Upper lobe of right lung (tissue), 1 donor: ENCODE measurements at places on chromosomes 16 and 17. TPM values are rescaled to one million over a fixed set of nuclear protein-coding genes. Genes with fewer than 3 reads are reported as not detected.
A peak's percentile ranks its signal among the peaks of the same experiment; 100 is the strongest.

NXN gene
- total RNA-seq: 57.3 TPM

CACNA1H gene
- total RNA-seq: 10.9 TPM

EVPL gene
- total RNA-seq: 46.8 TPM

ABCC11 gene
- total RNA-seq: not detected

TMEM88 gene
- 10.7 TPM for total RNA-seq

CCDC200 gene
- total RNA-seq: not detected

DNA sequence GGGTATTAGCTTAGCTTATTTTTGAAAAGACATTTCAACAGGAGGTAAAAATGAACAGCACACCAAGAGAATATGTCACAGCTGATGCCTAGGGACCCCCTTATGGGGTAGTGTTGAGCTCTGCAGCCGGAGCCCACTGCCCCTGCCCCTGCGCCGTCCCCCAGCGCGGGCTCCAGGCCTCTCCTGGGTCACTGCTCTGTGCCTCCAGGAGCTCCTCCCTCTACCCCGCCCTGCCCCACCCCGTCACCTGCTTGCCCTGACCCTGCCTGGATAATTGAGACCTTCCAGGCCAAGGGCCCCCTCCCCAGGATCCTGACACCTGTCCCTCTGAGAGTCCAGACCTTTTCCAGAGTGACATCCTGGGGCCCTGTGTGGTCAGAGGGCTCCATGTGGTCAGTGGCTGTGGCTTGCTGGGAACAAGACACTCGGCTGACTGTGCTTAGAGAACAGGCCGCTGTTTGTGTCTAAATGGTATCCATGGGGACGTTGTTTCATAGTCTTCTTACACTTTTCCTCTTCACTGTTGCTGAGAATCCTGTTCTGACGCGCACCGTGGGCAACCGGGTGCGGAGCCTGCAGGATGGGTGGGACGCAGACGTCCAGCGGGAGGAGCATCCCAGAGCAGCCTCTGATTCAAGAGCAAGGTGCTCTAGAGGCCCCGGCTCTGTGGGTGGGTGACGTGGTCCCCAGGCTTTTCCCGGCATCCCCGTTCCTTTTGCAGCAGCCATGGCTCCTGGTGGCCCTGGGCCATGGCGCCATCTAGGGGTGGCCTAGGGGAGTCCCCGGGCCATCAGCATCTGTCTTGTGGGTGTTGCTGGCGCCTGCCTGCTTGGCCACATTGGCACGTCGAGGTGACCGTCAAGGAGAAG lies 20.0 kb upstream of the WFIKKN1 start:
- no peak overlapping the region for H3K4me3 ChIP-seq
- H3K27me3 ChIP-seq: no peaks in the 10 kb centered on the region
- H3K27ac ChIP-seq: no peak overlapping the region
- peaks cover 5% of the 10 kb centered on the region for H3K4me1 ChIP-seq
- no peaks in the 10 kb centered on the region for H3K36me3 ChIP-seq

- H3K36me3 ChIP-seq: no peaks in the 10 kb centered on the region
- H3K27ac ChIP-seq: no peak overlapping the region
- H3K4me3 ChIP-seq: no peak overlapping the region
- peaks cover 35% of the 10 kb centered on the region for H3K27me3 ChIP-seq
- no peak for DNase-seq
- H3K4me1 ChIP-seq: no peaks in the 10 kb centered on the region
These were observed 3.0 kb upstream of the ADAMTS18 start for GRCh38 chr16:77437859-77438258.

GRCh38 chr17:31726980-31727427 lies 132.0 kb downstream of the COPRS start:
- no peaks in the 10 kb centered on the region for H3K4me1 ChIP-seq
- H3K4me3 ChIP-seq: no peak overlapping the region
- H3K27me3 ChIP-seq: no peaks in the 10 kb centered on the region
- no peak overlapping the region for H3K27ac ChIP-seq
- H3K36me3 ChIP-seq: no peaks in the 10 kb centered on the region
- DNase-seq: no peak

- no peaks in the 10 kb centered on the region for H3K4me1 ChIP-seq
- H3K27me3 ChIP-seq: no peaks in the 10 kb centered on the region
- H3K4me3 ChIP-seq: no peak overlapping the region
- no peak for DNase-seq
These were observed 257.9 kb downstream of the SOX9 start for GRCh38 chr17:72378414-72379390.

GRCh38 chr16:86490859-86491639 lies 19.3 kb upstream of the FOXF1 start:
- no peaks in the 10 kb centered on the region for H3K4me1 ChIP-seq
- DNase-seq: no peak
- no peaks in the 10 kb centered on the region for H3K36me3 ChIP-seq
- H3K27ac ChIP-seq: no peak overlapping the region
- peaks cover 53% of the 10 kb centered on the region for H3K27me3 ChIP-seq

GRCh38 chr17:66713533-66714042 lies 121.3 kb upstream of the CACNG5 start:
- H3K4me3 ChIP-seq: no peak overlapping the region
- no peaks in the 10 kb centered on the region for H3K27me3 ChIP-seq
- H3K36me3 ChIP-seq: no peaks in the 10 kb centered on the region
- peaks cover 8% of the 10 kb centered on the region for H3K4me1 ChIP-seq
- no peak for DNase-seq

GRCh38 chr17:42281571-42282096 lies 5.4 kb upstream of the STAT5B start:
- no peaks in the 10 kb centered on the region for H3K27me3 ChIP-seq
- H3K4me1 ChIP-seq: peaks cover 14% of the 10 kb centered on the region
- peak; percentile 16 for DNase-seq
- H3K4me3 ChIP-seq: no peak overlapping the region
- no peak overlapping the region for H3K27ac ChIP-seq

GRCh38 chr16:87380881-87381280 lies 2.7 kb downstream of the FBXO31 start:
- peaks cover 4% of the 10 kb centered on the region for H3K36me3 ChIP-seq
- no peaks in the 10 kb centered on the region for H3K27me3 ChIP-seq
- peak overlapping the region; percentile 82 for H3K4me3 ChIP-seq
- DNase-seq: no peak
- H3K4me1 ChIP-seq: peaks cover 33% of the 10 kb centered on the region

DNA sequence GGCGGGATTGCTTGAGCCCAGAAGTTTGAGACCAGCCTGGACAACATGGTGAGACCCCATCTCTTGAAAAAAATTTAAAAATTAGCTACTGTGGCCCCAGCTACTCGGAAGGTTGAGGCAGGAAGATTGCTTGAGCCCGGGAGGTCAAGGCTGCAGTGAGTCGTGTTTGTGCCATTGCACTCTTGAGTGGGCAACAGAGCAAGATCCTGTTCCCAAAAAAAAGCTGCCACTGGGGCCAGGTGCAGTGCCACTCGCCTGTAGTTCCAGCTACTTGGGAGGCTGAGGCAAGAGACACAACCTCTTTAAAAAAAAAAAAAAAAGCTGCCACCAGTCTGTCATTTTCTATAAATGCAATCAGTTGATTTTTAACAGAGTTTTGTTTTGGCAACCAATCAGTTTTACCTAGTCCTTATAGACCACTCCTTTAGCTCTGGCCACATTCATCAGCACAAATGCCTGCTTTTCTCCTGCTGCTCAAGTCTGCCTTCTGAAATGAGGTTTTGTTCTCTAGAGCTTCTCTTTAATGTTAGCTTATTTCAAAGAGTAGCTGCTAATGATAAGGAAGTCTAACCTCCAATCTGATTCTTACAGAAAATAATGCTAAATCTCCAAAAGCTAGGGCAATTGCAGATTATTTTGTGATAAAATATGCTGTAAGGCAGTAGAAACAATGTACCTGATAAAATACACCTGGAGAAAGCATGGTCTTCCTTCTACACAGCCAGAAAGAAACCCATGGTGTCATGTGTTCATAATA lies 64.8 kb downstream of the TUBD1 start:
- DNase-seq: no peak
- no peak overlapping the region for H3K4me3 ChIP-seq
- no peaks in the 10 kb centered on the region for H3K27me3 ChIP-seq
- H3K4me1 ChIP-seq: peaks cover 51% of the 10 kb centered on the region

DNA sequence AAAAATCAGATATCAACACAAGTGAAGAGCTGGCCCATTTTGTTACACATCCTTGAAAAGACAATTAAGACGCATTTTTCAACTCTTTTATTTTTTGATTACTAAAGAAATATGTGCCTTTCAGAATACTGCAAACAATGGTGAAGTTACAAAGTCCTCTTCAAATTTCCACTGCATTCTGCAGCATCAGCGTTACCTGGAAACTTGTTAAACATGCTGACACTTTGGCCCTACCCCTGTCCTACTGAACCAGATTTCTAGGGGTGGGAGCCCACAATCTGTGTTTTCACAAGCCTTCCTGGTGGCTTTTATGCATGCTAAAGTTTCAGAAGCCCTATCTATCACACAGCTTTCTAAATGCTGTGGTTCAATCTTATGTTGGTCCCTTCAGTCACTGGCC lies 4.5 kb upstream of the CCL14 start:
- H3K4me3 ChIP-seq: no peak overlapping the region
- DNase-seq: no peak
- peaks cover 6% of the 10 kb centered on the region for H3K4me1 ChIP-seq
- H3K27ac ChIP-seq: no peak overlapping the region
- H3K27me3 ChIP-seq: no peaks in the 10 kb centered on the region
- H3K36me3 ChIP-seq: no peaks in the 10 kb centered on the region

DNA sequence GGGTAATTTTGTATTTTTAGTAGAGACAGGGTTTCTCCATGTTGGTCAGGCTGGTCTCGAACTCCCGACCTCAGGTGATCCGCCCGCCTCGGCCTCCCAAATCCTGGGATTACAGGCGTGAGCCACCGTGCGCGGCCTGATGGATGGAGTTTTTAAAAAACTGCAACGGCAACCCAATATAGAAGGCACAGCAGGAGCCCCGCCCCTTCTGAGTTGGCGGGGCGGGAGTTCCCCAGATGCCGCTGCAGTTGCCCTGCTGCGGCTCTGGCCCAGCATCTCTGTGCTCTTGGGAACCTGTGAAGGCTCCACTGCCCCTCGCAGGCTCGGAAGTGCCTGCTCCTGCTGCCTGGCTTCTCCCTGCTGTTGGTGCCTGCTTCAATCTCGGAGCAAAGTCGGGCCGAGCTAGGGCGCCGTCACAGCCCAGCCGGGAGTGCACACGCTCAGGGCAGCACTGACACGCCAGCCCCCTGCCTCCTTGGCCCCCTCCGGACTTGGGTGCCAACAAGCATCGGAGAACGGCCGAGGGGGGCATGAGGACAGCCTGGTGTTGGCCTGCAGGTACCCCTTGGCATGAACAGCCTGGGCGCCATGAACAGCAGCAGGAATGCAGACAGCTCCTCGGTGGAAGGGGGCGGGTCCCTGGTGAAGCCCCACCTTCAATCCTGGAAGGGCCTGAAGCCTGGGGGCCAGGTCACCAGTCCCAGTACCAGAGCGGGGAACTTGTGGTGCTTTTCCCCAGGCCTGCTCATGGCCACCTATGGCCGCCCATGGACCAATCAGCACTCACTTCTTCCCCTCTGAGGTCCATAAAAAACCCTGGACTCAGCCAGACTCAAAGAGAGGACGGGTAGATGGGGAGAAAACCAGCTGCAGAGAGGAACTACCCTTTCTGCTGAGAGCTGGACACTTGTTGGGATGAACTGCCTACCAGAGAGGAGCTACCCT lies 2.3 kb upstream of the NT5M start:
- no peaks in the 10 kb centered on the region for H3K36me3 ChIP-seq
- peaks cover 23% of the 10 kb centered on the region for H3K4me1 ChIP-seq

DNA sequence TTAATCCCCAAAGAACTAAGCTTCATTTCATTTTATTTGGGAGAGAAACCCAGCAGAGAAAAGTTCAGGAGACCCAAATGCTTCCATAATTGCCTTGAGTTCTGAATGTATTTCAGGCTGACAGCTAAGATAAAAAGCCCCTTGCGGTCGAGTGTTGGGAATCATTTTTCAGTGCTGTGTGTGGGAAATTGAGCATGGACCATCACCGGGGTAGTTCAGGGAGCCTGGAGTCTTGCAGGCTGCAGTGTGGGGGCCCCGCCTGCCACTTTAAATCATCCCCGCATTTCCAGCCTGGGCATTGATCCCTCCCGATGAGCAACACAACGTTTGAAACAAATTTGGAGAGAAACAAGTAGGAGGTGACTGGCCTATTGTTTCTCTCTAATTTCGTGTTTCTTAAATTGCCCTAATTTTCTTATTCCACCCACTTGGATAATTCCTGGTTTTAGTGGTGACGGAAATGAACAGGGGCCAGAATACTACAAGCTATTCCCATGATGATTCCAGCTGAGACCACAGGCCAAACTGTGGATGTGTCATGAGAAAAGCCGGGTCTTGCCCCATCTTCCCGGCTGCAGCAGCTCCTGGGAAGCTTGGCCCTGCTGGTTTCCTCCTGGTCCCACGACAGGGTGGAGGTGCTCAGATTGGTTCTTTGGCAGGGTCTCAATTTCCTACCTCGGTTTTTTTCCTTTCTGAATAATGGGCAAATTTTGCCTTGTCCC lies 75.1 kb downstream of the FOXL1 start:
- no peaks in the 10 kb centered on the region for H3K4me1 ChIP-seq
- no peaks in the 10 kb centered on the region for H3K36me3 ChIP-seq
- H3K27ac ChIP-seq: no peak overlapping the region
- no peak overlapping the region for H3K4me3 ChIP-seq
- no peak for DNase-seq
- peaks cover 10% of the 10 kb centered on the region for H3K27me3 ChIP-seq

DNA sequence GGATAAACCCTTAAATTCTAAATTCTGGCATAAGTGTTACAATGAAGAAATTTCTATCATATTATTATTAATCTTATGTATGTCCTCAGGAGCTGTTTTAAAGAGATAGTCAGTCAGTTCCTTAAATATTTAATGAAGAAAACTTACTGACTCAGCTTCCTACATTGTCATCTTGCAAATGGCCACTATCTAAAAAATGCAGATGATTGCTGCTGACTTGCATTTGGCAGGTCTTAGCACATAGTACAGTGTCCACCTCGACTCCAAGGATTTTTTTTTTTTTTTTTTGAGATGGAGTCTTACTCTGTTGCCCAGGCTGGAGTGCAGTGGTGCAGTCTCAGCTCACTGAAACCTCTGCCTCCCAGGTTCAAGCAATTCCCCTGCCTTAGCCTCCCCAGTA lies 55.1 kb upstream of the CORO6 start:
- H3K36me3 ChIP-seq: peaks cover 37% of the 10 kb centered on the region
- no peaks in the 10 kb centered on the region for H3K27me3 ChIP-seq
- H3K4me1 ChIP-seq: peaks cover 24% of the 10 kb centered on the region
- peak overlapping the region; percentile 31 for H3K27ac ChIP-seq
- no peak for DNase-seq
